ENCODE measurements at places on chromosomes 11 and 22.

DNA sequence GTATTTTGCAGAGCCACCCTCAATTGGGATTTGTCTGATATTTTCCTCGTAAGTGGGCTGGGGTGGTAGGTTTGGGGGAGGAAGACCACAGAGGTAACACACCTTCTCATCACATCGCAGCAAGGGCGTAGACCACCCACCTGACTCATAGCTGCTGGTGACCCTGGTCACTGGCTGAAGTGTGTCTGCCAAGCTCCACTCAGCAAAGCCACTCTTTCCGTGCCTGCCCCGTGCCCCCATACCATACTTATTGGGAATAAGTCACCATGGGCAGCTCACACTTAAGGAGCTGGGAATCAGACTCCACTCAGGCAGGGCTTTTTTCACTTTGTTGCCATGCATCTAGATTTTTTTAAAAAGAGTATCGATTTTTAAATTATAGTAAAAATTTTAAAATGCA, 111.6 kb downstream of the PHF21B start:
- no peak for DNase-seq

GRCh38 chr22:49961005-49961600, 531 bp downstream of the PIM3 start:
- peak; percentile 62 for DNase-seq

GRCh38 chr22:29306835-29307595, 565 bp downstream of the GAS2L1 start:
- DNase-seq: peak; percentile 91

GRCh38 chr11:111949519-111950426, 12.6 kb downstream of the DIXDC1 start:
- no peak for DNase-seq

- DNase-seq: no peak
These were observed 5.3 kb downstream of the SMIM38 start for GRCh38 chr11:69161117-69161407.

Measured in eye (tissue), 1 donor.